ENCODE measurements at places on chromosomes 6 and 20.

GRCh38 chr20:18288749-18289267 lies 481 bp downstream of the ZNF133 start:
- DNase-seq = peak; percentile 11

GRCh38 chr6:107401573-107401972 lies 57.8 kb downstream of the PDSS2 start:
- DNase-seq = no peak

DNA sequence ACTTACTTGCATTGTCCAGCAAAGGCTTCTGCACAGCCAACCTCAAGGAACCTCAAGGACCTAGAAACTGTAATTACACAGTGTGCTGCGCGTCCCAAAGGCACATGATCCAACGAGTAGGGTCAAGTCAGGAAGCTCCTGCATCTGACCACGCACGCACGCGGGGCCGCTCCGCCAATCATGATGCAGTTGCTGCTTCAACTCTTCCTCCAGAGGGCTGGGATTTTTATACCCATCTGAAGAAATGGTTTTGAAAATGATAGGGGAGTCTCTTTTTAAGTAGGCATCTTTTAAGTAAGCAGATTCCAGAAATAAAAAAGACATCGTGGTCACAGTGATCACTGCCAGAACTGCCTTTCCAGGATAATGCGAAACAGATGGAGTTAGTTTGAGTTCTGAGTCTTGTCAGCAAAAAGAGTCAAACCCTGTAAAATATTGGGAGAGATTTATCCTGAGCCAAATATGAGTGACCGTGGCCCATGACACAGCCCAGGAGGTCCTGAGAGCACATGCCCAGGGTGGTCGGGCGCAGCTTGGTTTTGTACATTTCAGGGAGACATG lies 34.0 kb downstream of the KIF25 start:
- DNase-seq = no peak

GRCh38 chr6:138592749-138593123 lies 93.4 kb upstream of the NHSL1 start:
- no peak for DNase-seq

DNA sequence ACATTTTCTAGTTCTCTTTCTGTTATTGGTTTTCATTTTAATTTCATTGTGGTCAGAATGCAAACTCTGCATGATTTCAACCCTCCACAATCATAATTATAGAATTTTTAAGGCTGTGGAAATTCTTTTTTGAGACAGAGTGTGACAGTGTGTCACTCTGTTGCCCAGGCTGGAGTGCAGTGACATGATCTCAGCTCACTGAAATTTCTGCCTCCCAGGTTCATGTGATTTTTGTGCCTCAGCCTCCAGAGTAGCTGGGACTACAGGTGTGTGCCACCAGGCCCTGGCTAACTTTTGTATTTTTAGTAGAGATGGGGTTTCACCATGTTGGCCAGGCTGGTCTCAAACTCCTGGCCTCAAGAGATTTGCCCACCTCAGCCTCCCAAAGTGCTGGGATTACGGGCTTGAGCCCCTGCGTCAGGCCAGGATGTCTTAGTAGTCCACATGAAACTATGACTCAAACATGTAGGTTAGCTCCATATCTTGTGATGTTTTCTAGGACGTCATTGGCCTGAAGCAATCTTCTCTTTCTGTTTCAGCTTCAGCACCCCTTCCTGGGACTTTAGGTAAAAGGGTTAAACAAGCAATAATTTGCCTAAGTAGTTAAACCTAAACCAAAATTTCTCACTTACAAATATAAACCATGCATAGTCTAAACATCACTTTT lies 47.4 kb upstream of the SAMD3 start:
- no peak for DNase-seq

Measured in H7 (cell line).